Renal cortex interstitium (tissue), 15 donors: ENCODE measurements at places on chromosomes 7 and 10.

DNA sequence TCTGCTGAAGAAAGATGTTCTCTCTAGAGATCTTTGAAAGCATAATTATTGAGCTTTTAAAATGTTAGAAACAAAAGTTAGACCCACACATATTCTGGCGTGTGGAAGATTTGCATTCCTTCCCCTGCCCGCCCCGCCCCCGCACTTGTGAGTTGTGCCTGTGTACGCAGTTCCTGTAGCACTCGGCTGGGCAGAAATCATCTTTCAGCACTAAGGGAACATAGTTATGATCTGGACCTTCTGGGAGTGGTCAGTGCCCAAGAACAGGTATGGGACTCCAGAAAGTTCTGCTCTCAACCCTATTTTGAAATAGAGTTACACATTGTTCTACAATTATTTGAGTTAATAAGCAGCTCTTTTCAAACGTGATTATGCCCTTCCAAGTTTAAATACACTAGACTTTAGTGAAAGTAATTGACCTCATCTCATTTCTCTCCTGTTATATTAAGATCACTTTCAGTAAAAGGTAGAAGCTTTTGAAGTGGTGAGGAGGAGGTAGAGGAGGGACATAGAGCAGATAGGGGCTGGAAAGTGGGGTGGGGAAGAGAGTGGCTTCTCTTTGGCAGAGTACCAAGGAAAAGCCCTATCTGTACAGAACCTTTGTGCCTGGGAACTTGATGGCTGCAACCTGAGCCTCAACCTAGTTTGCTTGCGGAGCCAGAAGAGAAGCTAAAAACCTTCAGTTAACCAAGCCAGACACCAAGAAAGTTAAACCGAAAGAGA lies 5.7 kb downstream of the BLVRA start:
- DNase-seq, result no peak

GRCh38 chr10:19031763-19032162 lies 16.8 kb upstream of the MALRD1 start:
- no peak for DNase-seq

DNA sequence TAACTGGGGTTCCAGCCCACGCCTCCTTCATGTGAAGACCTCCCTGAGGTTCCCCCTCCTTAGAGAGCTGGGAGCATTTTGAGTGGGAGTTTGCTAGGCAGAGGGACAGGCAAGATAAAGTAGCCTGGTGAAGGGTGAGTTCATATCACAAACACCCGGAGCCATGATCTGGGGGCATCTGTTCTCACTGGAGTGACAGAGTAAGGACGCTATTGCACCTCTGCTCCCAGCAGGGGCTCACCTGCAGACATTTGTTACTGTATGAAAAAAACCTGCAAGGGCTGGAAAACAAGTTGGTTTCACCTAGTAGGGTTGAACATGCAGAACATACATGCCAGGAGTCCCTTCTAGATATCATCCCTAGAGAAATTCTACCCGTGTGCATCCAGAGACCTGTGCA lies 88.4 kb downstream of the CARD11 start:
- DNase-seq, result no peak

- peak; percentile 45 for DNase-seq
Observed at GRCh38 chr10:19488592-19489280, 327.5 kb upstream of the PLXDC2 start.

GRCh38 chr10:63206997-63207811 lies 74.1 kb downstream of the NRBF2 start:
- DNase-seq, result no peak

DNA sequence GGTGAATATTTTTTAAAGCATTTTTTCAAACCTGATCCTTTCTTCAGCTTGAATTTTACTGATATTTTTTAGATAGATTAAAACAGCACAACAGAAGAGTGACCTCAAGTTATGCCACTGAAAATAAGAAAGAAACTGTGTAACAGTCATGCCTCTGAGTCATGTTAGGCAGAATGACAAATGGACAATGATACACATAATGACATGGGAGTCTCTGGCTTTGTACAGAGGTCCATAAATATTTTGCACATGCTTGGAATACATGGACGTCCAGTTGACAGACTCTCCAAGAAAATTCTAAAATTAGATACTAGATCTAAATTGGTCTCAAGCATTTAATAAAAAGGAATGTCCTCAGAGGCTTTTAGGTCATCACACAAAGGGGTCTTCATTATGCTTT lies 21.9 kb upstream of the SEMA3A start:
- DNase-seq, result no peak

DNA sequence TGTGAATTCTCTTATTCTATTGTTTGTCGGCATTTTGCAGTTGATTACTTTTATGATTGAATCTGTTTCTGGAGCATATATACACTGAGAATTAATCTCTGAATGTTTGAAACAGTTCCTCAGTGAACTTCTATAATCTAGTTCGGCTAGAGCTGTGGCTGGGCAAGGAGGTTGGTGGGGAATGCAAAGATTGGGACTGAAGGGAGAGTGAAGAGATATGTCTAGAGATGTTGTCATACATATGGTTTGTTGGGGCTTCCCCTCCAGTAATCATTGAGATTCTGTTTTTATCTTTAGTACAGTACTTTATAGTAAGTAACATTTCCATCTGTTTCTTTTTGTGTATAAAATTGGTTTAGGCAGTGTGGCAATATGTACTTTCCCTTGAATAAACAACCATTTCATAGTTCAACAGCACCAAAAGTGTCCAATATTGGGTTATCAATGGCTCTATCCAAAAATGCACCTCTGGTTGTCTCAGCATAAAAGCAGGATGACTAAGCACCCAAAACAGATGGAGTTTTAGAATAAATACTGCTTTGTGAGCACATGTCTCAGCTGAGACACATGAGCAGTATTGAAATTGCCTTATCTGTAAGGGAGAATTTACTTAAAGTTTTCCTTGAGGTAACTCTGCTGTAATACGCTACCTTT lies 36.7 kb downstream of the WAC start:
- DNase-seq, result no peak

DNA sequence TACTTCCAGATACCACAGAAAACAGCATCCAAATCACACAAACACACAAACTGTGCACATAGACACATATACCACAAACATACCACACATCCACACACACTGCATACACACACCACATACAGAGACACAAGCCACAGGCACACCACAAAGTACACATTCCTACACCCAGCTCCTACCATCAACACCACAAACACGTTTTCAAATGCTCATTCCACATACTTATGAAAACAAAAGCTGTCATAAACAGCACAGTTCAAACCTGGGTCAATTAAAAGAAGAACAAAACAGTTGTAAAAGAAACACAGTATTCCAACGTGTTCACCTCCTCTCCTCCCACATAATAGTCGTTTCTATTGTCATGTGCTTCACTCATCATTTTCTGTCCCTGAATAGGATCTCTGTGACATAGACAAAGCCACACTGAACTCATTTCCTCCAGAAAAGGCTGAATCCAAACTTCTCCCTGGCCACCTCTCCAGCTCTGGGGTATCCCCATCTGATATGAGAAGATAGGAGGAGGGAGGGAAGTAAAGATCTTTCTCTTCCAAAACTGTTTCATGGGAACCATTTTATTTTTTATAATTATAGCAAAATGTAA lies 89.2 kb downstream of the CXCL12 start:
- DNase-seq, result no peak

- no peak for DNase-seq
Observed at GRCh38 chr7:110861163-110861562, 229.8 kb upstream of the LRRN3 start.

DNA sequence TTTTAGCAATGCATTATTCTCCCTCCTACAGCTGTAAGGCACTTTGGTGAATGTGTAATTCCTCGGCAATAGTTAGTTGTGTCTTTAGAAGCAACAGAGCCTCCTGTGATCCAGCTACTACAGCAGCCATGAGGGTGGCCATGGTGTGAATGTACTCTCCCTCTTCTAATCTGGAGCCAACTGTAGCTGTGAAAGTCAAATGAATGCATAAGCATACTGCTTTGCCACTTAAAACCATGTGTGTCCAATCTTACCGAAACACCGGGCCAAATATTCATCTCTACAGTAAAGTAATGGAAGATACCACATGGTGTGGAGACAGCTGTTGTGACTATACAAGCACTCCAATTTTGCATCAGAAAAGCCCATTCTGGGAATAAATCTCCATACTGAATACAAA lies 195.0 kb downstream of the DNAJC1 start:
- DNase-seq, result no peak

GRCh38 chr10:116121640-116122525 lies 151.1 kb downstream of the GFRA1 start:
- no peak for DNase-seq

- DNase-seq, result no peak
Observed at GRCh38 chr10:123270221-123270620, 116.0 kb downstream of the BUB3 start.

DNA sequence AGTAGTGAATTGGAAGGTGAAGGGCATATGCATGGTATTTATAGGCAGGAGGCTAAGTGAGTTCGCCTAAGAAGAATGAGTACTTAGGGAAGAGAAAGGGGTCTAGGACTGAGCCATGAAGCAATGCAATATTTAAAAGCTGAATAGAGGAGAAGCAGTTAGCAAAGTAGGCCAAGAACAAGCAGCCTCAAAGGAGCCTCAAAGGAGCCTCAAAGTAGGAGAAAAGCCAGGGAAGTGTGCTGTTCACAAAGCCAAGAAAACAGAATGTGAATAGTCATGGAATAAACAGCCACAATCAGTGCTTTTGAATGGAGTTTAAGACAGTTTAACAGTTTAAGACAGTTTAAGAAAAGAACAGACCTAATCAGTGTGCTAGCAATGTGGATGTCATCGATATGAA lies 762.0 kb downstream of the SORCS1 start:
- no peak for DNase-seq

- no peak for DNase-seq
Observed at GRCh38 chr7:90067171-90067570, 87.1 kb upstream of the STEAP1 start.

DNA sequence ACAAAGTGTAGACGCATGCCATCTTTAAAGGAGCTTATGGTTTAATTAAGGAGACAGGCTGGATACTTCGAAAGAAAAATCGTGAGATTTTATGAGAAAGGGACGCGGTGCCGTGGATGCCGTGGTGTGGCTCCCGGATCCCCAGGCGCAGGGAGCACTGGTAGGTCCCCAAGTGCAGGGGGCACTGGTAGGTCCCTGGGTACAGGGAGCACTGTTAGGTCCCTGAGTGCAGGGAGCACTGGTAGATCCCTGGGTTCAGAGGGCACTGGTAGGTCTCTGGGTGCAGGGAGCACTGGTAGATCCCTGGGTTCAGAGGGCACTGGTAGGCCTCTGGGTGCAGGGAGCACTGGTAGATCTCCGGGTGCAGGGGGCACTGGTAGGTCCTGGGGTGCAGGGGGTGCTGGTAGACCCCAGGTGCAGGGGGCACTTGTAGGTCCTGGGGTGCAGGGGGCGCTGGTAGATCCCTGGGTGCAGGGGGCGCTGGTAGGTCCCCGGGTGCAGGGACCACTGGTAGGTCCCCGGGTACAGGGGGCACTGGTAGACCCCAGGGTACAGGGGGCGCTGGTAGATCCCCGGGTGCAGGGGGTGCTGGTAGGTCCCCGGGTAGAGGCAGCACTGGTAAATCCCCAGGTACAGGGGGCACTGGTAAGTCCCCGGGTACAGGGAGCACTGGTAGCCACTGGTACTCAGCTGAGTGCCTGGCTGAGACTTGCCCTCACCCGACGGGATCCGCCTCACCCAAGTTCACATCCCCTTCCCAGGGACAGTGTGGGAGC lies 14.1 kb downstream of the PRKAG2 start:
- no peak for DNase-seq

DNA sequence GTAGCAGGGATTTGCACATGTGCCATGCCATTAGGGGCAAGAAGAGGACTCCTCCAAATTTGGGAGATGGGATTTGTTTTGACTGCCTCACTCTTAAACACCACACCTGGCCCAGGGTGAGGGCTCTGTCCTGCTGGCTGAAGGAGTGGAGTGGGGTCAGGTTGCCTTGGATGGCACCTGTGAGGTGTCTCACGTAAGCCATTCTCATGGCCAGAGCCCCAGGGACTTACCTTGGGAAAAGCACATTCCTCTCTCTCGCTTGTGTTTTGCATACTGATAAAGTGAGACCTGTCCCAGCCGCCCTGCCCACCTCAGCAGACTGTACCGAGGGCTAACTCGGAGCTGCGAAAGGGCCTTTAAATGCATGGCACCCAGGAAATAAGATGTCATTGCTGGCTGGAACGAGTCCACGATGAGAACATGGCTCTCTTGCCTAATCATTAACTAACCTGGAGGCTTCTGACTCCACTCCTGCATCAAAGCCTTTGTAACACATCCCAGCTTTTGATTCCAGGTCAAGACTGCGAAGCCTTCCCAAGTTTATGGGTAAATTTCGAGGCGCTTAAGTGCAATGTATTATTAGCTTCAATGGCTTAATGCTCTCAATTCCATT lies 184.0 kb upstream of the RNF32 start:
- DNase-seq, result no peak

DNA sequence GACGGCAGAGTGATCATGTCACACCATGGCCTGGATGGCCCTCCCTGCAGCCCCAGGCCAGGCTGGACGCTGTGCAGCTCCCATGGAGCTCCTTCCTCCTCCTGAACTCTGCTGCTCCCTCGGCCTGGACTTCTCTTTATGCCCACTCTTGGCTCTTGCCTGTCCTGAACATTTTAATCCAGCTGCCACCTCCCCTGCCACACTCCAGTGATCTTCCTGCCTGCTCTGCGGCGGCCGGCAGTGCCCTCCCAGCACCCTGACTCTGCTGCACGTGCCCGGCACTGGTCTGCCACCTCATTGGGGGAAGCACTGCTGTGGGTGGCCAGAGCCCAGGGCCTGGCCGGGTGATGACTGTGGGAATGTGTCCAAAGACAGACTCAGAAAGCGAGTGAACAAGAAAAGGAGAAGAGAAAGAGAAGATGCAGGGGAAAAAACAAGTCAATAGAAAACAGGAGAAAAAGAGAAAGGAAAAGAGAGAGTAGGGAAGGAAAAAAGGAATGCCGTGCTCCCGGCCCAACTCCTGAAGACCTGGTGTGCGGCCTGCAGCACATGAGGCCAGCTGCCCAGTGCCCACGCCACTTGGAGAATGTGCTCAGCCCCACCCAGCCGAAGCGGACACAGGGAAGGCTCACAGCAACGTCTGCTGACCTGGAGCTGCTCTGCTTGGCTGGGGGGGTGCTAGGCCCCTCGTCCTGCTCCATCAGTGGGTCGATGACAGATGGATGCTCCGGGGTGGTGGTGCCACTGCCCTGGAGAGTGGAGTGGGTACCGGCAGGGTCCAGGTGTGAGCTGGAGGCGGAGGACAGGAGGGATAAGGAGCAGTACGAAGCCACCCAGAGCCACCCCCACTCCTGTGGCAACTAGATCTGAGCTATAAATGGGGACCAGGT lies 115.9 kb downstream of the DLG5 start:
- no peak for DNase-seq

- DNase-seq, result no peak
Observed at GRCh38 chr7:100024020-100024619, 8.7 kb downstream of the ZKSCAN1 start.

- no peak for DNase-seq
Observed at GRCh38 chr7:155466814-155467733, 9.1 kb downstream of the EN2 start.

DNA sequence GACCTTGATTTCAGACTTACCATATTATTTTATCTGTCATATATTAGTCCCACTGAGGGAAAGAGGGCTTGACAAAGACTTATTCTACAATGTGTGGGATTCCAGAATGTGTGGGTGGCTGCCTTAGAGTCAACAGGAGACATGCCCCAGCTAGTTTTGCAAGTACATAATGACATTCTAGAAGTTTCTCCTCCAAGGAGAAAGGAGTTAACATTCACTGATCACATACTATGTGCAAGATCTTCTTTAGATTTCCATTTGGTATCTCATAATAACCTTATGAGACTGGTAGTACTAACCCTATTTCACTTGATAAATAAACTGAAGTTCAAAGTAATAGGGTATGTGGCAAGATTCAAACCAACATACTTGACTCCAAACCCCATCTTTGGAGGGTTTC lies 25.2 kb downstream of the IRF5 start:
- DNase-seq, result no peak

- no peak for DNase-seq
Observed at GRCh38 chr10:28915989-28916588, 238.8 kb downstream of the BAMBI start.
